ENCODE measurements at places on chromosomes 5 and 9. TPM values are rescaled to one million over a fixed set of nuclear protein-coding genes. Genes with fewer than 3 reads are reported as not detected.

Gene CCDC171
- total RNA-seq, result 2.3 TPM

DNA sequence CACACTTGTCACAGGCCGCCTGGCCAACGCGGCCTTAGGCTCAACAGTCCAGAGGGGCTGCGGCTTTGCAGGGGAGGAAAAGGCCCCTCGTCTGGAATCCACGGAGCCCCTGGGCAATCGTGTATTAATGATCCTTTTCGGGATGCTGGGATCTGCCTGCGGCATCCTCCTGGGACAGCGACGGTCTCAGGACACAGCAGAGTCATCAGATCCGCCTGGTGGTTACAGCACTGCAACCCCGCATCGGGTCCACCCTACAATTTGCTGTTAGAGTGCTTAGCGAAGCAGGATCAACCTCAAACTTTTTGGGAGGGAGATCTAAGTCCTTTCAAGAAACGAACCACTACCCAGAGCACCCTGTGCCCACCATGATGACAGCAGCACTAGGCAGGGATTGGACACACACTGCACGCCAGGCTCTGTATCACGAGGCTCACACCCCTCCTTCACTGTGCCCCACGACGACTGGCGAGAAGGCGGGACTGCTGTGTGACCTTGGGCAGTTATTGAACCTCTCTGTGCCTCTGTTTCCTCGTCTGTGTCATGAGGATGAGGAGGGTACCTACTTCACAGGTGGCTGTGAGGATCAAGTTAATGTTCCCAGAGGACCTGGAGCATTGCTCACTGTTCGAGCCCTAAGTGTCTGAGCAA is 100.4 kb upstream of the COL5A1 start:
- no peak for DNase-seq

GRCh38 chr5:154509784-154510555 is 31.9 kb upstream of the HAND1 start:
- no peak for DNase-seq

GRCh38 chr9:20286969-20287368 is 335.3 kb downstream of the MLLT3 start:
- DNase-seq, result no peak

DNA sequence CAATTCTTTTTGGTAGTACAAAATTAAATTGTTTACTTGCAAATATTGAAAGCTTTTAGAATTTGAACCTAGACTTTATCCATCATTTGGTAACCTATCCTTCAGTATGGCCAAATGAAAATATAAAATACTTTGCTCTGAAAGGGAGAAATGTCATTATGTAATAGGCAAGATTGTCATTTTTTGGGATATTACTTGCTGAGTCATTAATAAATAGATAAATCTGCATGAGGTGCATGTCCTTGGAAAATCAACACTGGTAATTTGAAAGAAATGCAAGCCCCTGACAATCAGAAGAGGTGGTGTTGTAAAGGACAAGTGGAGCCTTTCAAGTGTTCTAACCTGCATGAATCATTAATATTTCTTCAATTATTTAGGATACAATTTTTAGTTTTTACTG is 231.8 kb upstream of the CCNG1 start:
- no peak for DNase-seq

- no peak for DNase-seq
Observed at GRCh38 chr9:90881648-90882047, 80.0 kb downstream of the SYK start.
